ENCODE measurements at places on chromosomes 12 and 14.

- no peak for DNase-seq
These were observed 19.3 kb upstream of the TEX22 start for GRCh38 chr14:105378873-105379685.

- DNase-seq, result no peak
These were observed 370.9 kb downstream of the TMEM132D start for GRCh38 chr12:129532707-129533499.

DNA sequence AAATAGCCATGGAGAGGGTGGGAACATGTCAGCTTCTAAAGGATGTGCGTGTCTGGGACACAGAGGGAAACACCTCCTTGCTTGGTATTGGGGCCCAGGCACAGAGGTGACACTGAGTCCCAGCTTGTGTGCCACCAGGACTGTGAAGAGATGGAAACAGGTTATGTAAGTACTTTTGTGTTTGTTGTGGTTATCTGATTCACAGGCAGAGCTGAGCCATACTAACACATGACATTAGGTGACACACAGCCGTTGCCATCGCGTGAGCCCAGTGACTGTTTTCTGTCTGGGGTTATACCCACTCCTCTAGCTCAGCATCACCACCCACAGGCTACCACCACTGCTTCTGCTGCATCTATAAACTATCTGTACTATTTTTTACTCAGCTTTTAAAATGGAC lies 12.1 kb upstream of the FLVCR2 start:
- DNase-seq, result peak; percentile 81

GRCh38 chr12:64735442-64735841 lies 23.8 kb downstream of the GNS start:
- DNase-seq, result peak; percentile 76

DNA sequence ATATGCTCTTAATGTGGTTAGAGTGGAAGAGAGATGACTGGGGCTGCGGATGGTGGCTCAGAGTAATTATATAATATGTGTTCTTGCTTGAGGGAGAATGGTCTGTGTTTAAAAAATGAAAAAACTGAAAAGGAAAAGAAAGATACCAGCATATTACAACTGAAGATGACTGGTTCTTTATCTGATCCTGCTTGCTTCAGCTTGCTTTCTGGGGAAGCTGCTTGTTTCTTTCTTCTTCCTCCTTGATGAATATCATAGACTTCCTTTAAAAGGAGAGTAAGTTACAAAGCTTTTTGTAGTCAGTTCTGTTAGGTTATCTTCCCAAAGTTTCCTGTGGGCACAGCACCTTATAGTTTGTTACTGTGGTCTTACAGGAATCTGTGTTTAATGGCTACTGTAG lies 210.9 kb downstream of the ERC1 start:
- DNase-seq, result peak; percentile 5

GRCh38 chr12:100993916-100994450 lies 199.4 kb downstream of the ANO4 start:
- DNase-seq, result no peak

DNA sequence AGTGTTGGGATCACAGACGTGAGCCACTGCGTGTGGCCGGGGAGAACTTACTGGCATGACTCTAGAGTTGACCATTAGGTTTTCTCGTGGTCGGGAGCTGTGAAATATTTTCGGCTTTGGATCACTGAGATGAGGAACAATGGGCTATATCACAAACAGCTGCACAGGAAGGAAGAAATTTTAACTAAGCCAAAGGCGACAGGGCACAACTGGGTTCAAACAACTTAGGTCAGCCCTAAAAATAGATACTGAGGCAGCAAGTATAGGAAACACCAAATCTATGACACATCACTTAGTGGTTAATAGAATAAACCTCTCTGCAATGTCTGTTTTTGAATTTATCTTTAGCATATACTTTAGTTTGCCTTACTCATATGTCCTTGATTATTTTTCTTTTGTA lies 162.9 kb downstream of the LRIG3 start:
- DNase-seq, result no peak

GRCh38 chr14:54570047-54570446 lies 3.1 kb downstream of the SAMD4A start:
- DNase-seq, result no peak

GRCh38 chr12:103272949-103273348 lies 222.8 kb downstream of the C12orf42 start:
- DNase-seq, result no peak

- DNase-seq, result no peak
These were observed 33.8 kb downstream of the SYT1 start for GRCh38 chr12:78898416-78898815.

DNA sequence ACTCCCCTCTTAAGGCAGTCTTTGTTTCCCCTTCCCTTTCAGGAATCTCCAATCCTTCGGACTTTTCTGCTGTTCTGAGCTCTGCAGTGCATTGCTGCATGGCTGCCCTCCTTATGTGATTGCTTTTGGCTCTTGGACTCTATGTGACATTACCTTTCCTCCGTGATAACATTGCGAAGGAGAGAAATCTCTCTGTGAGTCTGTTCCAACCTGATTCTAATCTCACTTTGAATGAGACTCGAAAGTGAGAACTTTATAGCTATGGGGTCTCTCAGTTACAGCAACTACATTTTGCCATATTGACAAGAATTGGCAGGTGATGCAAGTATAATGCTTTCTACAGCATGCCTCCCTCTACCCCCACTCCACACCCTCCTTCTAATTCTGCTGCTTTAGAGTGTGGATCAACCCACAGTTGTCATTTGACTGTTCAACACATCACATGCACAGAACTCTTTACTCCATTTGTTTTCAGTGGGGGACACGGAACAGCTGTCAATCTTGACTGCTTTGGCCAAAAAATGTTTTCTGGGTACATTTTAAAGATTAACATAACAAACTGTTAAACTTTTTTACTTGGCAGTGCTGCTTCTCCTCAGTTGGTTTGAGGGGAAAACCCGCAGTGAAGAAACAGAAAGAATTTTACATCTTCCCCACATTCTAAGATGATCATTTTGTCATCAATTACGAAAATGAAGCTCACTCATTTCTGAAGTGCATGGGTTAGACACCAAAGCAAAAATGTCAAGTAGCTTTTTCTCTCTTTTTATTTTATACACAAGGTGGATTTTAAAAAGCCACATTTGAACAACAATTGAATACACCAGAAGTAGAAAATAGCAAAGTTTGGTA lies 125.5 kb upstream of the RMST start:
- no peak for DNase-seq

Data from suppressor macrophage treated with lipopolysaccharide for 1 hour (primary cell).